H1 (cell line): ENCODE measurements at places on chromosomes 1 and 21.

GRCh38 chr21:31347435-31348032 is 3.5 kb upstream of the TIAM1 start:
- no peak overlapping the region for H3K4me3 ChIP-seq
- no peaks in the 10 kb centered on the region for H3K36me3 ChIP-seq
- no peak for DNase-seq

DNA sequence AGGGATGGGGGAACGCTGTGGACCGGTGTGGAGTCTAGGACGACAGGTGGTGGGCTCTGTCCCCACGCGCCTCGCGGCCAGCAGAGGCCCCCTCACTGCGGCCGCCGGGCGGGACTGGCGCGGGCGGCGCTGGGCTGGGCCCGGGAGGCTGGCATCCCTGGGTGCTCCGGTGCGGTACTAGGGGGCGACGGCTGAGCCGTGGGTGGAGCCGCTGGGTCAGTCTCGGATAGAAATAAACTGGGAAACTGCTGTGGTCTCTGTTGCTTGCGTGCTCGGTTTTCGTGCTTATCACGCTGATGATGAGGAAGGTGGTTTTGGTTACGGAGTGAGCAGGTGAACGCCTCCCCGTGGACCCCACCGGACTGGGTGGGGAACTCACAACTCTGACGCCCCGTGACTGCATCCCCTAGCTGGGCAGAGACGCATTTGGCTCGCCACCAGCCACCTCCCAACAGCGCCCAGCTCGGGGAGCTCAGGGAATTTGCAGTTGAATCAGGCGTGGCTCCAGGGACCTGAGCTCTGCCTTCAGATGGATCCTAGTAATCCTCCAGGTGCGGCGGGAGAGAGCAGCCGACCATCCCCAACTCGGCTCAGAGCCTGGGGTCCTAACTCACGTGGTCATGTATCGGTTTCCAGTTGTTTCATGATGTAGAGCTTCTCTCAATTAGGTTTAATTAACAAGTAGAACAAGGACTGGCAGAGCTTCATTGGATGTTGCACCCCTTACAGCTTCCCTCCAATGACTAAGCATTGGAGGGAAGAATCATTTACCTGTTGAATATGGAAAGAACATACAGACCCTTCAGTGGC is 32.1 kb downstream of the HSD17B7 start:
- H3K4me3 ChIP-seq: peak overlapping the region; percentile 75
- H3K4me1 ChIP-seq: peaks cover 2% of the 10 kb centered on the region
- DNase-seq: peak; percentile 44
- no peak overlapping the region for H3K27ac ChIP-seq
- no peaks in the 10 kb centered on the region for H3K27me3 ChIP-seq
- H3K36me3 ChIP-seq: no peaks in the 10 kb centered on the region

DNA sequence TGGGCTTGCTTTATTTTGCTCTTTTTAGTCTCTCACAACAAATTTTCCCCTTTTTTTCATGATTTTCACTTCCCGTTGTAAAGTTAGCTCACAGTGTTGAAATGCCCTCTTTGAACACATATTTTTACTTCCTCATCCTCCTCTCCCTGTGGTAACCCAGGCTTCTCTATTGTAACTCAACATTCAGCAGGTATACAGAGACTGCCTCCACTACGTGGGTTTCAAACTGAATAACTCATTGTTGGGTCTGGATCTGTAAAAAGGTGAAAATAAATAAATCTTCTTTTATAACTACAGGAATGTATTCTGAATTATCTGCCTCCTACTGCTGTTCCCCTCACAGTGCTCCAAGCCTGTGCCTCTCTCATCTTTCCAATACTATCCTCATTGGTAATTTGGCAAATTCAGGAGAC is 166.4 kb downstream of the RUNX1 start:
- peaks cover 6% of the 10 kb centered on the region for H3K4me1 ChIP-seq
- peaks cover 54% of the 10 kb centered on the region for H3K27me3 ChIP-seq

DNA sequence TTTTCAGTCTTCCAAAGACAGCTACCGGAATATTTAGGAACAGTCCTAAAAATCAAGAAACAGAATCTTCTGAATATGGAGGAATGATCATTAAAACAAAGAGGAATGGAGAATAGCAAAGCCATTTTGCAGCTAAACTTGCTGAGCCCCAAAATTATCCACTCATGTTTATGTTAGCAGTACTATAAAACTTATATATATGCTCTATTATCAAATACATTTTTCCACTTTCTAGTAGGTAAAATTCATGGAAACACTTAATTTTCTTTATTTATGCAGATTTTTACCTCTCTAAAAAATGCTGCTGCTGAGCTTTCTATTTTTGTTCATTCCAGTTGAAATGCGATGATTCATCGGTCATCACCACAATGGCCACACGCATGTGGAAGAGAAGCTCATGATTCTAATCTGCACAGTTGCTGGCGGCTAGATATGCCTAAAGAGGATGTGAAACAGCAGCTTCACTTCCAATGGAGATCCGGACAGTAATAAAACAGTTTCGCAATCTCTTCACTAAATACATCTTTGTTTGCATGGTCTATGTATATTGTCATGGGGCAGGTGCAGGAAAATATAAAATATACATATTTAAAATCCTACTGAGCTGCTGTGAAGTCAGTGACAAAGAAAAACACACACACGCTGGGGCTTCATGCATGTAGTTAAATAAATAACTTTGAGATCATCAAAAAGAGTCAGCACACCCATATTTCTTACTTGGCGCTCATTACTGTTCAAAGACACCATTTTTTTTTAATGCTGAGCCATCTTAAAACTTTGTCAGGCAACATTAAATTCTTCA is 292.2 kb downstream of the SMYD3 start:
- no peaks in the 10 kb centered on the region for H3K27me3 ChIP-seq
- H3K4me3 ChIP-seq: no peak overlapping the region
- no peaks in the 10 kb centered on the region for H3K36me3 ChIP-seq
- DNase-seq: no peak

GRCh38 chr1:212771341-212771740 is 20.2 kb downstream of the NSL1 start:
- no peak for DNase-seq
- H3K27me3 ChIP-seq: no peaks in the 10 kb centered on the region

- no peaks in the 10 kb centered on the region for H3K4me1 ChIP-seq
- no peak overlapping the region for H3K27ac ChIP-seq
- no peak for DNase-seq
- H3K36me3 ChIP-seq: no peaks in the 10 kb centered on the region
- no peak overlapping the region for H3K4me3 ChIP-seq
- H3K27me3 ChIP-seq: no peaks in the 10 kb centered on the region
Observed at GRCh38 chr1:212158912-212159796, 123.6 kb downstream of the DTL start.

- 0 out of 2 replicates have a peak, but pooled peaks cover 3% of the 10 kb centered on the region for H3K4me1 ChIP-seq
- no peak for DNase-seq
- no peaks in the 10 kb centered on the region; the same call in none of the 2 replicates for H3K36me3 ChIP-seq
- peaks cover 19% of the 10 kb centered on the region for H3K27me3 ChIP-seq
Observed at GRCh38 chr21:45593162-45594022, 50.1 kb upstream of the PCBP3 start.

DNA sequence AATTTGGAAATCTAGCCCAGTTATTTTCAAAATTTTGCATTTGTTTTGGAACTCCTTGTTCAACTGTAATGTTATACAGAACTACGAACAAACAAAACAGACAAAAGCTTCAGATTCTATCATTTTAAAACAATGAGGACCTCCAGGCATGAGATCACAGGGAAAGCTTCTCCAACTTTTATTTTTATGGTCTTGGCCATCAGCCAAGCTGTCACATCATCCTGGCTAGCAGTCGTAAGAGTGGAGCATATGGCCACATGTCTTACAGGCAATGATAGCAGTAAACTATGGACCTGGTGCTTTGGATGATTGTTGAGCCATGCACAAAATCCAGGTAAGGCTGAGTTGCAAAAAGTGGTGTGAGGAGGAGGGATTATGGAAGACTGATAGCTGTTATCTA is 299.6 kb downstream of the LMX1A start:
- DNase-seq: no peak
- H3K4me1 ChIP-seq: no peaks in the 10 kb centered on the region; the same call in 1 of the 2 replicates
- no peaks in the 10 kb centered on the region for H3K36me3 ChIP-seq
- H3K27ac ChIP-seq: no peak overlapping the region
